ENCODE measurements at places on chromosomes 3 and 15.

- no peak for DNase-seq
Observed at GRCh38 chr3:194101592-194102432, 34.1 kb upstream of the HES1 start.

GRCh38 chr15:97840501-97840900 lies 120.0 kb upstream of the ARRDC4 start:
- DNase-seq, result no peak

DNA sequence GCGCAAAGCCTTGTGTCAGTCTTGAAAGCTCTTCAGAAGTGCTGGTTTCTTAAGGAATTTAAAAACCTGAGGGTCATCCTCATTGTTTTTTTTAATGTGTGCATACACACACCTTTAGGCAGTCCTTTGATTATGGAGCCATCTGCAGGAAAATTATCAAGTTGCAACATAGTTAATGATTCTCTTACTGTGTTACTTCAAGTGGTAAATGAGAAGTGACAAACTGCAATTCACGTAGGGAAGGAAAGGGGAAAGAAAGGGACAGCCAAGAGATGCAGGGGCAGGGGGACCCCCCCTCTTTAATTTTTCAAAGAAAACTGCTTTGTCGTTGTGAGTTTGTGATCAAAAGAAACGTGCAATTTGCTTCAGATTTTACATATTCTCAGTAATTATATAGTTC lies 162.4 kb upstream of the CGNL1 start:
- DNase-seq, result no peak

- DNase-seq, result no peak
Observed at GRCh38 chr3:179027326-179027900, 44.2 kb downstream of the ZMAT3 start.
